Stimulated activated CD4-positive, alpha-beta T cell treated with anti-CD3 and anti-CD28 coated beads, Interleukin-15, amount 100 ng/mL, for 48 hours (primary cell): ENCODE measurements at places on chromosomes 7 and 10.

GRCh38 chr10:97089209-97089870 is 96.4 kb downstream of the SLIT1 start:
- DNase-seq: no peak

DNA sequence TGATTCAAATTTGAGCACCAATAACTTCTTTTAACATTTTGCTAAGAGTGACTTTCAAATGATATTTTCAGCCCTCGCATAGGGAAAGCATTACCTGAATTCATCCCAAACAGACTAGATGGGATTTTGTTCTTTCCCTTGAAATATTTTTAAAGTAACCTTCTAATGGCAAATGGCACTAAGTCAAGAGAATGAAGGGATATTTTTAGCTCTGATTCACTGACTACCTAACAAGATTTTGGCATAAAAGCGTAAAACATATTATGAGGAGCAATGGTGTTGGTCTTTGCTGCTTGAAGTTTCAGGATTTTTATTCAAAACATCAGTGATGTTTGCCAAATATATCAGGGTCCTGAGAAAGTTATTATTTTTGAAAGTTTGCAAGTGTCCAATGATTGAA is 290.3 kb downstream of the CDK14 start:
- no peak for DNase-seq

DNA sequence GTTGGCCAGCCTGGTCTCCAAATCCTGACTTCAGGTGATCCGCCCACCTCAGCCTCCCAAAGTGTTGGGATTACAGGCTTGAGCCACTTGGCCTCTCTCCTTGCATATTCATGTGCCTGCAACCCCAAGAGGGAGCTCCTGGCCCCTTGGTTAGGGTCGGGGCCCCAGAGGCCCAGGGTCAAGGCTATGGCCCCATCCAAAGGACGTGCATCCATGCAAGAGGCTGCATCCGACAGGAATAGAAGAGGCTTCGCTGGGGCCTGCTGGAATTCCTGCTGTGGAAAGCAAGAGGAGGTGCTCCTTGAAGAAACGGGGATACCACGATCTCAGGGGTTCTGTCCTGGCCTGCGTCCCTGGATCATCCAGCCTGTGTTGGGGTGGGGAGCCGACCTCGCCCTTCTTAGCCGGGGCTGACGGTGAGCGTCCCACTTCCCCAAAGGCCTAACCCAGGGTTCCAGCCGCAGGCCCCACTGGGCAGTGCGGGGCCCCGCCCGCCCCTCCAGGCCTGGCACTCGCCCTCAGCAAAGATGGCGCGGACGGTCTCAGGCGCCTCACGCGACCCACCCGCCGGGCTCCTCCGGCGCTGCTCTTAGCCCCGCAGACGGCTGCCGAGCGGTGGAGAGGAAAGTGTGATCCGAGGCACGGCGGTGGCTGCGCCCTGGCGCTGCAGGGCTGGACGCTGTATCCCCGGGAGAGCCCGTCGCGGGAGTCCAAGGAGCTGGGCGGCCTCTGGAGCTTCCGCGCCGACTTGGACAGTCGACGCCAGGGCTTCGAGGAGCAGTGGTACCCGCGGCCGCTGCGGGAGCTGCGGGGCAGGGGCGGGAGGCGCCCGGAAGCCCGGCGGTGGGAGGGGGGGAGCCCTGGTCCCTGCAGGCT is 54.7 kb downstream of the ZNF727 start:
- no peak for DNase-seq

GRCh38 chr10:28768227-28768626 is 90.9 kb downstream of the BAMBI start:
- DNase-seq: no peak

DNA sequence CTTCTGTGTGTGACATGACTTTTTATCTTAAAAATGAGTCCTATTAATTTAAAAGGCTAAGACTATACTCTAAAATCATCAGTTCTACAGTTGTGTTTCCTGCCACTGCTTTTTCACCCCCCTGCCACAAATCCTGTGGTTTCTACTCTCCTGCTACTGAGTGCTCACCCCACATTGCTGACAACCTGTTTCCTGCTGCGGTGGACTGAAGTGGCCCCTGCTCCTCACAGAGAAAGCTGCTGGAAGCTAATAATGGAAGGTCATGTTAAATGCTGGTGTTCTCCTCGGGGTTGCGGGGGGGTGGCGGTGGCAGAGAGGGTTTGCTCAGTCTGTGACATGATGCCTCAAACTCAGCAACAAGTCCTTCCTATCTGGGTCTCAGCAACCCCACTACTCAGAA is 113.2 kb upstream of the INHBA start:
- DNase-seq: no peak

- DNase-seq: no peak
These were observed 12.7 kb downstream of the SKIDA1 start for GRCh38 chr10:21512573-21513404.

DNA sequence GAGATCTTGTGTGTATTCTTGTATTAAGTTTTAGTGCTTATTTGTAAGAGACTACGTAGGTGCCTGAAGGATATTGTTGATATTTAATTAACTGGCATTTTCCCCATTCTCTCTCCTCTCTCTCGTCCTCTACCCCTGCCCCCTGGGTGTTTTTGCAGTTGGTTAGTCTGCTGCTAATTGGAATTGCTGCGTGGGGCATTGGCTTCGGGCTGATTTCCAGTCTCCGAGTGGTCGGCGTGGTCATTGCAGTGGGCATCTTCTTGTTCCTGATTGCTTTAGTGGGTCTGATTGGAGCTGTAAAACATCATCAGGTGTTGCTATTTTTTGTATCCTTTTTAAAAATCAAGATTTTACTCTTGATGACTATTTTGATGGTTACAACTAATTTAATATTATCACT is 22.5 kb downstream of the TSPAN13 start:
- DNase-seq: no peak

DNA sequence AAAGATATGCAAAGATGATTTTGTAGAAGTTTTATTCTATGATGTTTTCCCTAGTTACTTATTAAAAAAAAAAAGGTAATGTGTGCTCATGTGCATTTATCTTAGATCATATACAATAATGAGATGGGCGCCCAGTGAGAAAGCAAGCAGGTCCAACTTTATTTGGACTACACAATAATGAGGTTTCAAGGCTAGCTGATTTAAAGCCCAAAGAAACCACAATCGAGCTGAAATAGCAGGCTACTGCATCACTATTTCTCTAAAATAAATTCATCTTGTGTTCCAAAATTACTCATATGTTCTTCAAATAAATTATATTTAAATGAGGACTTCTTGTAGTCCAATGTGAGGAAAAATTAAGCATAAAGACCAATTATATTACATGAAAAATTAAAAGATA is 110.1 kb downstream of the JMJD1C start:
- no peak for DNase-seq

GRCh38 chr10:51961401-51961800 is 262.0 kb upstream of the CSTF2T start:
- DNase-seq: no peak

GRCh38 chr10:43962346-43963191 is 313.9 kb upstream of the ZNF32 start:
- DNase-seq: no peak

GRCh38 chr10:84232376-84232775 is 7.0 kb upstream of the LRIT2 start:
- DNase-seq: no peak

GRCh38 chr7:151460474-151460855 is 20.5 kb upstream of the CRYGN start:
- no peak for DNase-seq

GRCh38 chr7:2520131-2520760 is 672 bp downstream of the LFNG start:
- no peak for DNase-seq

GRCh38 chr10:27558612-27559020 is 54.5 kb downstream of the RAB18 start:
- DNase-seq: no peak

- DNase-seq: no peak
These were observed 62.3 kb downstream of the ATE1 start for GRCh38 chr10:121865554-121865953.

DNA sequence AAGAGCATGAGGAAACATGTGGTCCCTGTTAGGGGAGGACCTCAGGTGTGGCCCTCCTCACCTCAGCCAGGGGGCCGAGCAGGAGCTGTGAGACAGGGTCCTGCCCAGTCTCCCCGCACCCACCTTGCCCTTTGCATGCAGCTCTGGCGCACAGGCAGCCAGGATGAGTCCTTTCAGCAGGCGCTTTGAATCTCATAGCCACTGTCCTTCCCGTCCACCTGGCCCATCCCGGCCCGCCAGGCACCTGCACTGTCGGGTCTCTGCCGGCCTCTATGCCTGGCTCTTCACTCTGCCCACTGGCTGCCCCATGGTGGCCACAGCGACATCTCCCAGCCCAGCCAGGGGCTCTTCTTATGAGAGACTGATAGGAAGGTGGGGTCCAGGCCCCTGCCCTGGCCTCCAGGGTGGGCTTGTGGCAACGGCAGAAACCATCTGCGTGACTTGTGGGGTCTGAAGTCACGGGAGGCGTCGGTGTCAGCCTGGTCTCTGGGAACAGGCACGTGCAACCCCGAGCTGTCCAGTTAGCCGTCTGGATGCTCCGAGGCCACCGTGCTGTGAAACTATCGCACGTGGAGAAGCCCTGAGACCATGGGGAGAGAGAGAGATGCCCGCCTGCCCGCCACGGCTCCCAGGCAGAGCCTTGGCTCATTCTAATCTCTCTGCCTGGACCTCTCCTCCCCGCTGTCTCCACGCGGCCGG is 37.4 kb downstream of the FOXL3 start:
- DNase-seq: no peak

DNA sequence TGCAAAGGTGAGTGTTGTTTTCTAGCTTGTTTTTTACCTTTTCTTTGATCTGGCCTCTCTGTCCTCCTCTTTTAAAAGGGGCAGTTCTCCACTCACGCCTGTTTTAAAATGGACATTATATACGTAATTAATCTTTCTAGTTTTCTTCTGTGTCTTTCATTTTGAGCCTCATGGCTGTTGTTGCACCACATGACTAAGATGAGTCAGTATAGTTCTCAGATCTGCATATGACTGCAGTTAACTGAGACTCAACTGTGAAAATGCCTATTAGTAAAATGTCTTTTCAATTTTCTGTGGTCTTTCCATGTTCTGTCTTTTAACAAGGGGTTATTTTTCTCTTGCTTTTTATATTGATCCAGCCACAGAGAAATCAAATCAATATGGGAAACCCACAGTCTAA is 296.1 kb downstream of the CDK14 start:
- no peak for DNase-seq

- DNase-seq: no peak
These were observed 74.2 kb downstream of the EZH2 start for GRCh38 chr7:148809856-148810255.
